ENCODE measurements at places on chromosomes 7 and 10.

GRCh38 chr7:24587853-24588252 is 14.6 kb downstream of the PALS2 start:
- DNase-seq = peak; percentile 30

DNA sequence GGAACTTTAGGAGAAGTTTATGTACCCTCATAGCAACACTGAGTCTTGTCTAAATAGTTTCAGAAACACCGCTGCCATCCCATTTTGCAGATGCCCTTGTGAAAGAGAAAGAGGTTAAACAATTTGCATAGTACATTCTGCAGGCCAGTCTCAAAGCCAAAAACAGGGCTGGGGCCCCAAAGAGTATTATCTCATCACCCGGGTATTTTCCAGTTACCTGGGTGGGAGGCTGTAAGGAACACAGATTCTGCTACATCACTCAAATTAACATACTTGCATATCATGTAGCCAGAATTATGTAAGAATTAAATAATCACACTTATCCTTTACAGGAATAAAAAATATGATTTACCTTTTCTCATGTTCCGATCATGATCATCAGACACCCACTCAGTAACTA is 3.1 kb upstream of the FAM171A1 start:
- no peak for DNase-seq

- DNase-seq = no peak
Measured at GRCh38 chr7:138510003-138510402, 49.9 kb downstream of the TRIM24 start.

- peak; percentile 26 for DNase-seq
Measured at GRCh38 chr7:114922652-114923402, 933 bp downstream of the MDFIC start.

DNA sequence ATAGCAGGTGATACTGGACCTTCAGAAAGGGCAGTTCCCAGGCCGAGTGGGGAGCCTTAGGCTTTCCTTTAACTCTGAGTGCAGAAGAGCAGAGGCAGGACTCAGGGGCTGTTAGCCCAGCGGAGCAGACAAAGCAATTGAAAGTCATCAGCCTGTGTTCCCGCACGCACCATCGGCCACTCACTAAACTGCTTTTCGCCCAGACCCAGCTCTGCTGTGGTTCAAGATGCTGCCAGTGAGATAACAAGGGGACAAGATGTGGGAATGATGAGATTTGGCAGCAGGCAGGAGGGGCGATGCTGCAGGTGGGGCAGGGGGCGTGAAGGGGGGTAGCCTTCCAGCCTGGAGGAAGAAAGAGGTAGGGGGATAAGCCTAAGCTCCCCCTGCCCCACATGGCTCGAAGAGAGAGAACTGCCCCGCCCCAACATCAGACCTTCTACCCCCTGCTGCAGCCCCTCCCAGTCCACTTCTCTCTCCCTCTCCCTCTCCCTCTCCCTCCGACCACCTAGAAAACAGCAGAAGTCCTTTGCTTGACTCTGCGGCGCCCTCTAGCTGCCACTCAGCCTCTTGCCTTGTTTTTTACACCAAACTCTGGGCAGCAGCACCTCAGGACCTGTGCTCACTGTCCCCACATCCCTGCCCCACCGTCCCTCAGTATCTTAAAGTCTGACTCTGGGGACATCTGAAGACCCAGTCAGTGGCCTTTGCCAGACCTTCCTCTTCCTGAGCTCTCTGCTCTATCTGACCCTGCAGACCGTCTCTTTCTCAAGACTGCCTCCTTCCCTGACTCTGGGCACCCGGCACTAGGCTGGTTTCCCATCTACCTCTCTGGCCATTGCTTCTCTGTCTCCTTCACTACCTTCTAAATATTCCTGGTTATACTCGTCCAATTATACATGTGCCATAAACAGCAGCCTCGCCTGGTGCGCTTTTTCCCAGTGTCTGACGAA is 110.5 kb downstream of the C10orf105 start:
- DNase-seq = peak; percentile 52

- no peak for DNase-seq
Measured at GRCh38 chr7:74138945-74139843, 35.0 kb upstream of the EIF4H start.

DNA sequence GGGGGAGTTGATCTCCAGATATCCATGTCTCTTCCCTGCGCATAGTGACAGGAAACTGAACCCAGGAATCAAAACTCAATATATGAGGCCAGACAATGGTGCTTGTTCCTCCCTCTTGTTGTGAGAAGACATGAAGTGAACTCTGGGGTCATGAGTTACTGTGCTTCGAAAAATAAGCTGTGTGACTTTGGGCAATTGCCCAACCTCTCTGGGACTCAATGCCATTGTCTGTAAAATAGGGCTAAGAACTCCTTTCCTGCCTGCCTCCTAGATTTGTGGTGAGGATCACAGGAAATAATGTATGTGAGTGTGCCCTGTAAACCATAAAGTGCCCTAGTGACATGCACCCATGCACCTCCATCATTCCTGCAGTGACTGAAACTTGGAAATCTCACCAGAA is 48.4 kb downstream of the SYPL1 start:
- no peak for DNase-seq

- no peak for DNase-seq
Measured at GRCh38 chr7:100968650-100969049, 715 bp upstream of the MUC12 start.

DNA sequence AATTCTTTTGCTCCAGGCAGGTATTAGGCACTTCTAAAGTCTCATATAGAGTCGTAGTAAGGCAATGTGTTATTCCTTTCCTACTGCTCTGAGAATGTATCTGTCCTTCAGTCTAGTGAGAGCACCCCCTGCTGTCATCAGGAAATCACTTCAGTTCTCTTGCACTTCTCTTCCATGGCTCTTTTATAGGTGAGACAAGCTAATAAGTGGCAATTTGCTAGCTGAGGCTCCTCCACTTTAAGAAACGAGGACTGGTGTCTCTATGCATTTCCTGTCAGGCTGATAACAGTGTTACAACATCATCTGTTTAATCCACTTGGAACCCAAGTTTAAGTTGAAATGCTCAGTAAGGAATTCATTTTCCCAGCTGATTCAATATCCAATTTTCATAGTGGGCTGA is 350.6 kb downstream of the TFEC start:
- no peak for DNase-seq

GRCh38 chr7:157527686-157528085 is 190.9 kb downstream of the DNAJB6 start:
- no peak for DNase-seq

GRCh38 chr10:82910301-82910700 is 1035.3 kb downstream of the NRG3 start:
- no peak for DNase-seq

DNA sequence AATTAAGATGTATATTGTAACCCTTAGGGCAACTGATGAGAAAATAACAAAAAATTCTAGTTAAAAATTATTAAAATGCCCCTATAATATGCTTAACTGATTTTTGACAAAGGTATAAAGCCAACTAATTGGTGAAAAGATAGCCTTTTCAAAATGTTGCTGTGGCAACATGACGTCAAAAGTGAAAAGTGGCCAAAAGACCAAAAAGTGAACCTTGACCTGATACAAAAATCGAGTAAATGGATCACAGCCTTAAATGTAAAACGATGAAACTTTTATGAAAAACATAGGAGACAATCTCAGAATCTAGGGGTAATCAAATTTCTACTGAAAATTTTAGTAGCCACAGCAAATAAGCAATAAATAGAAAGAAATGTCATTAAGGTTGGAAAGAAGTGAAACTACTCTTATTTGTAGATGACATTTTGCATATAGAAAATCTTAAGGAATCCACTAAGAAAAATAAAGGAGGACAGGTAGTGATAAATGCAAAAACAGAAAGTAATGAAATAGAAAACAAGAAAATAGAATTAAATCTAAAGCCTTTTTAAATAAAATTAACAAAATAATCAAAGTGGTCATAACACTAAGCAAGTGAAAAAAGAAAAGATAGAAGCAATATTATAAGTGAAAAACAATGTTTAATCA is 285.6 kb downstream of the ADK start:
- no peak for DNase-seq

- peak; percentile 3 for DNase-seq
Measured at GRCh38 chr7:8597565-8597964, 164.2 kb downstream of the NXPH1 start.

DNA sequence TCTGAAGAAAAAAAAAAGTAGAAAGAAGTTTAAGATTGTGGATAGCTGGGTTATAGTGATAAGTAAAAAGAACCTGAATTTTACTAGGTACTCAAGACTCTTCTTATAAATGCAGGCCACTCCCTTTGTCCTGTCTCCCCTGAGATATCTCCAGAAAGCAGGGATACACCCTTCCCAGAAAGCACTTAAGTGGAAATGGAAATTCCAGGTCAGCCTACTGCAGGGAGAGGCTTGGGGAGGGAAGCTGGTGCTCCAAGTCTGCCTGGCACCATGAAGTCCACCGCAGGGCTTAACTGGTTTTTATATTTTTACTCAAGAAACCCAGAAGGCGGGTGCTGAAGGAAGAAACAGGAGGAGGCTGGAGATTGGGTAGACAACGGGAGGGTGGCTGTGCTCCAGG is 162.3 kb downstream of the INHBA start:
- DNase-seq = no peak

DNA sequence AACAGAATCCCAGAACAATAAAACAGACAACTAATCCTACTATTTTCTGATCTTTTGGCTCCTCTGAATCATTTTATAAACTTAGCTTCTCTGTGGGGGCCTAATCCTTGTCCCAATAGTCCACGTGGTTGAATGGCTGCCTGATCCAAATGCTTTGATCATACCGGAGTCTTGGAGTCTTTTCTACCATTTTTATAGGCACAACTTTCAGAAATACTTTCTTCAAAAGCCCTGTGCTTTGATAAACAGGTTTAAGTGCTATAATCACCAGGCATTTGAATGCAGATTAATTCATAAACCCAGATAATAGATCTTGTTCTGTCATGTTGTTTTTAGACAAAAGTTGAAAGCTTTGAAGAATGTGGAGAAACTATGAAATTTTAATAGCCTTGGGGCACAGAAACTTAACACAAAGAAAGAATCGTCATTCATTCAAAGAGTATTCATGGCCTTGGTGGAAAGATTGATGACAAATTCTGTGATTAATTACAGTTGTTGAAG is 163.7 kb downstream of the AHR start:
- DNase-seq = no peak

GRCh38 chr7:116447966-116448839 is 51.3 kb upstream of the CAV2 start:
- DNase-seq = no peak
